ENCODE measurements at places on chromosomes 2 and 18.

DNA sequence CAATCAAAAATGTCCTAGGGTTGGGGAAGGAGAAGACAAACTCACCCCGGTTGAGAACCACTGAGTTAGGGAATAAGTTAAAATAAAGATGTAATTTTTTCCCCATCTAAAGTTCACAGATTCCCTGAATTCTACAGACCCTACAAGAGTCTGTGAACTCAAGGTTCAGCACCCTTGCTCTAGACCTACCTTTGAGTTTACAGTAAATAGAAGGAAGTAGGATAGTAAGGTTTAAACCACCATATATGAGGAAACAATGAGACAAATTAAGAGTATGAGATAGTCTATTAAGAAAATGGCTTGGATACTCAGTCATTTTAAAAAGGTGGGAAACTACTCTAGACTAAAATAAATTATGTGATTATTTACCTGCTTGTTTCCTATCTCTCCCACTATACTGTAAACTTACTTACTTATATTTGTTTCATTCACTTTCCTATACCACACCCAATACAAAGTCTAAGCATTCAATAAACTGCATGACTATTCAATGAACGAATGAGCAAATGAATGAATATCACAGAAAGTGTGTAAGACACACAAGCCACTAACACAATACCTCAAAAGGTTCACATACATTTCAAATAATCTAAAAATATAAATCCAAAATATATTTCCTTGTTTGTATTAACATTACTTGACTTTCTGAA is 13.4 kb downstream of the VPS54 start:
- DNase-seq = no peak

GRCh38 chr18:39770399-39770798 is 2184.6 kb upstream of the PIK3C3 start:
- no peak for DNase-seq

- no peak for DNase-seq
Measured at GRCh38 chr18:61497422-61497821, 164.2 kb downstream of the CDH20 start.

GRCh38 chr2:189797902-189798301 is 13.7 kb downstream of the PMS1 start:
- DNase-seq = no peak

DNA sequence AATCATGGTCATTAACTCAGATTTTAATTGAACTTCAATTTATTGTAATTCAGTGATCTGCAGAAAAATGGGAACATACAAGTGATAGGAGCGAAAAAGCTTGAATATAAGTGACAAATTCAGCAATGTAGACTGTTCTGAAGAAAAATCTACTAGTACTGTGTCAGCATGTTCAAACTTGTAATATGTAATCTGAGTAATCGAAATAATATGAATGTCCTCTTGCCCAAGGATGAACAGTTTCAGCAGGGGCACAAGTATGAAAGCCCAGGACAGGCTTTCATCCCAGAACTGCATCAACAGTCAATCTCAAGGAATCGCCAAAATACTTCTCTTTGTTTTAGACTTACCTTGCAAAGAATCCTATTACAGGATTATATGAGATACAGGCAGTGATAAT is 1110.5 kb downstream of the LRP1B start:
- DNase-seq = no peak

GRCh38 chr2:238970553-238971081 is 122.7 kb downstream of the TWIST2 start:
- DNase-seq = peak; percentile 49

DNA sequence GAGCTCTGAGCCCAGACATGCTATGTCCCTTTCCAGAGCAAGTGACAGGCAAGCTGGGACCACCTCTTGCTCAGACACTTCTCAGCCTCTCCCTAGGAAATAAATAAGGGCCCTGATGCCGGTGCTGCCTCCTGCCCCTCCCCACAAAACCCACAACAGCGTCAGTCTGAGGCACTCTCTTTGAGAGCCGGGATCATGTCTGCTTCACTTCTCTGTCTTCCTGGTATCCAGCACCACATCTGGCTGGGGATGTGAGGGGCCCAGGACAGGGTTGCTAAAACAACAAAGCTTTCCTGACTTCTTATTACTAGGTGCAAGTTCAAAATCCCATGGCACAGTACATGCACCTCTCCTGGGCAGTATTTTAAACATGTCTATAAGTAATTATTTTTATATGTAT is 103.9 kb upstream of the GLI2 start:
- no peak for DNase-seq
